ENCODE measurements at places on chromosomes 11 and 22.

DNA sequence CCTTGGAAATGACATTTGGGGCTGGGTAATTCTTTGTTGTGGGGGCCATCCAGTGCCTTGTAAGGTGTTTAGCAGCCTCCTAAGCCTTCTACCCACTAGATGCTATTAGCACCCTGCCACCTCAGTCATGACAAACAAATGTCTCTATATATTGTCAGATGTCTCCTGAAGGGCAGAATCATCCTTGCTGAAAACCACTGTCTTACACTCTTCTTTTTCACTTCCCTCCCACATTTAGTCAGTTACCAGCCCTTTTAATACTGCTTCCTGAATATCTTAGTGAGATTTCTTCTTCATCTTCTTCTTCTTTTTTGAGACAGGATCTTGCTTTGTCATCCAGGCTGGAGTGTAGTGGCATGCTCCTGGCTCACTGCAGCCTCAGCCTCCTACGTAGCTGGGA lies 33.1 kb downstream of the TNRC6B start:
- peak; percentile 27 for DNase-seq

DNA sequence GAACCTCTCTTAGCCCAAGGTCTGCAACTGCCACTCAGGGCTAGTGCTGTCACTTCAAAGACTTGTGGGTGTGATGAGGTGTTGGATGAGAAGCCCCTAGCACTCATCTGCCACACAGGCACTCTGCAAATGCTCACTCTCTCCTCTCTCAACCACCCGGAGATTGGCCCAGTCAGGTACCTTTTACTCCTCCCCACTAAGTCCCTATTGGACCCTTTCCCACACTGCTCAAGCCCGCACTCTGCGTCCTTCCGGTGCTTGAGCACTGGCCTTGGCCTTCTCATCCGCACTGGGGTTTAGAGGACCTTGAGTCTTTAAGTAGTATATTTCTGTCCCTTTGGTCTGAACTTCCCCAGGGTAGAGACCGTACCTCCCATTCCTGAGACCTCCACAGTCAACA lies 308.0 kb downstream of the NXPE2 start:
- no peak for DNase-seq

DNA sequence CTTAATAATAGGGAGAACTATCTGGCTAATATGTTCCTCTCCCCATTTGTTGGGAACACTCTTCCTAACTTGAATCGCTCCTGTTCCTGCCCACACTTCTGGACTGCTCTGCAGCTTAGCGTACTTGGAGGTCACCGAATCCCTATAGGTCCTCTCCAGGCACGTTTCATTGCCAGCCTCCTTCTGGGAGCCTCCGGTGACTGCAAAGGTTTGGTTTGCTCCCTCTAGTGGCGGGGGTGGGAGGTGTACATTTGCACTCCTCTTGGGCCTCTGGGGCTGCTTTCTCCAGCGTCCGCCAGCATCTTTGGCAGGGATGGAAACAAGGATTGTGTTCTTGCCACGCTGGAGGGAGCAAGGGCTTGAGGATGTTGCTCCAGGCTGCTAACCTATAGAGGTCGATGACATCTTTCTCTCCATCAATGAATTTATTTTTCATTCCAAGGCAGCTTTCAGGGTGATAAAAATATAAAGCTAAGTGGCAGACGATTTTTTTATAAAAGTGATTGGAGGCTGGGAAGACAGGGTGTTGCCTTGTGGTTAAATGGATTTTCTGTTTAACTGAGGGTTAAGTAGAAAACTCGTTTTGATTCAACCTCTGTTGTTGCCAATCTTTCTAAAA lies 48.7 kb downstream of the TSPAN18 start:
- DNase-seq: no peak

DNA sequence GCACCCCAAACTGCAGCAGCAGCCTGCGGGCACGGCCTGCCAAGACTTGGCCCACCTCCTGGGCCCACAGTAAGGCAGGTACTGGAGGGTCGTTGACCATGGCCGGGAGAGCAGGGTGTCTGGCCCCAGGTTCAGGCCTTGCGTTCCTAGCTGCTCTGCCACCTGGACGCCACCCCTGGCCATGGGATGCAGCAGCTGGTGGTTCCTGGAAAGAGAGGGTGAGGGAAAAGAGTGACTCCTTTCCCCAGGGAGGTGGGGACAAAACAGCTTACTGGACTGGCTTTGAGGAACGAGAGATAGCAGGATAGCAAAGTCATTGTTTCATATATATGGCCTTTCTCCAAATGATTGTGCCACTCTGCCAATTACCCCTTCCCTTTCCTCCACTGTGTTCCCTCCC lies 1.8 kb downstream of the BSCL2 start:
- DNase-seq: peak; percentile 11

GRCh38 chr11:107830915-107831540 lies 27.6 kb downstream of the SLC35F2 start:
- DNase-seq: no peak

GRCh38 chr22:35204807-35205775 lies 52.2 kb upstream of the HMGXB4 start:
- no peak for DNase-seq

- no peak for DNase-seq
Observed at GRCh38 chr22:20087319-20088262, 7.5 kb downstream of the DGCR8 start.

DNA sequence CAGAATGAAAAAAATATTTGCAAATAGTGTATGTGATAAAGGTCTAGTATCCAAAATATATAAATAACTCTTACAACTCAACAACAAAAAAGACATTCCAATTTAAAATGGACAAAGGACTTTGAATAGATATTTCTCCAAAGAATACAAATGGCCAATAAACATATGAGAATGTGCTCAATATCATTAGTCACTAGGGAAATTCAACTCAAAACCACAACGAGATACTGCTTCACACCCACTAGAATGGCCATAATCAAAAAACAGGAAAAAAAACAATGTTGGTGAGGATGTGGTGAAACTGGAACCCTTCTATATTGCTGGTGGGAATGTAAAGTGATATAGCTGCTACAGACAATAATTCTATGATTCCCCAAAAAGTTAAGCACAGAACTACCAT lies 38.6 kb upstream of the RPS13 start:
- no peak for DNase-seq

DNA sequence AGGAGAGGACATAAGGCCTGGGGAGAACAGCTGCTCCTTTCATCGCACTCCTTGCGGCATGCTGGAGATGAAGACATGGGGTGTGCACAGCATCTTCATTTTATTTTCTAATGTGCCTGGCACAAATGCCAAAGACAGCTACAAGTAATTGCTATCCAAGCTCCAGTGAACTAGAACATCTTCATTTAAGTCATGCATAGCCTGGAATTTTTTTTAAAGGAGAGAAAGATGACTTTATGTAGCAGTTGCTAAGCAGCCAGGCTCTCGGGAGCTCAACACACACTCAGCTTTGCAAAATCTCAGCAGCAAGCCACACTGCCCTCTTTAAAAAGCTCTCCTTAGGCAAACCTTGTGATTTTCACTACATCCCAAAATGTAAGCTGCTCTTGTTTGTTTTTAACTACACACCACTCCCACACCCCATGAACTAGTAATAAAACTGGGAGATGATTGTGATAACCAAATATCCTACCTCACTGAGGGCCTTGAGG lies 164.5 kb upstream of the POU2AF2 start:
- peak; percentile 57 for DNase-seq

GRCh38 chr22:44701824-44702478 lies at the start of gene PRR5:
TSS of gene PRR5 (plus strand) at chr22:44702204. CDS start at chr22:44702475, 271 bp downstream.
- DNase-seq: peak; percentile 70

DNA sequence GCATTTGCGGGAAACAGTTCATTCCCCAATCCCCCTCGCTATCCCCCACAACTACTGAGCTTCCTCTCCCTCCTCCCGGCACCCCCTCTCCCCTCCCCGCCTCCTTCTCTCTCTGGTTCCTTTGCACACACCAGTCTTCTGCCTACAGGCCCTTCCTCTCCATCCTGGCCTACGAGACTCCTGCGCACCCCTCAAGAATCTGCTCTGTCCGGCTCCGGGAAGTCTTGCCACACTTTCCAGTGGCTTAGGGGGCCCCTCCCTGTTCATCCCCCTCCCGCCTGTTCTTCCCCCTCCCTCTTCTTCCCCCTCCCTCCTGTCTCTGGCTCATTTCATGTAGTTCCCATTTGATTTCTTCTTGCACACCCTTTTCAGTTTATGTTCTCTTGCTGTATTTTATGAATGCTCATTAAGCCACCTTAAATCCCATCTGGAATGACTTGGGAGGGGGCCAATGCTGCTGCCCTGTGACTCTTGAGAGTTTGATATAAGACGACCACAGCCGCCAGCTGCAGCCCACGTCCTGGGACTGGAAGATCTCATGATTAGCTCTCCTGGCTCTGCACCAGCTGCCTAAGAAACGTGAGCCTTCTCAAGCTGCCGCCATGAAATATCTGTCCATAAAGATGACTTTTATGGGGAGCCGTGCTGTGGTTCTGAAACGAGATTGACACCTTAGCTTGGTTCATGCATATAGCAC lies 50.9 kb downstream of the RPS6KA4 start:
- DNase-seq: peak; percentile 22

- DNase-seq: no peak
Observed at GRCh38 chr11:65843811-65844210, 10.0 kb downstream of the SNX32 start.

DNA sequence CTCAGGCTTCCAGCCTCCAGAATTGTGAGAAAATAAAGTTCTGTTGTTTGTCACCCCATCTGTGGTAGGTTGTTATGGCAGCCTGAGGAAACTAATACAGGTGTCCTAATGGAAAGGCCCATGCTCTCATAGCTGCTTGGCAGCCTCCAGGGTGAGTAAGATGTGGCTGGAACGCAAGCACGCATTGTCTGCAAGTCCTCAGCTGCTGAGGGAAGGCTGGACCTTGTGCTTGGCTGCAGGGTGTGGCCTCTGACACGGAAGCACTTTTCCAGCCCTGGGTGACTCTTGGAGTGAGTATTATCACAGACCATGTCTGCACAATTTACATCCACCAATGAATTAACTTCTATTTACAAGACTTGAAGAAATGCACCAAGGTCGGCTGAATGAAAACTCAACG lies 44.4 kb upstream of the BARX2 start:
- no peak for DNase-seq

- no peak for DNase-seq
Observed at GRCh38 chr11:68996376-68997123, 15.8 kb upstream of the MRGPRD start.

DNA sequence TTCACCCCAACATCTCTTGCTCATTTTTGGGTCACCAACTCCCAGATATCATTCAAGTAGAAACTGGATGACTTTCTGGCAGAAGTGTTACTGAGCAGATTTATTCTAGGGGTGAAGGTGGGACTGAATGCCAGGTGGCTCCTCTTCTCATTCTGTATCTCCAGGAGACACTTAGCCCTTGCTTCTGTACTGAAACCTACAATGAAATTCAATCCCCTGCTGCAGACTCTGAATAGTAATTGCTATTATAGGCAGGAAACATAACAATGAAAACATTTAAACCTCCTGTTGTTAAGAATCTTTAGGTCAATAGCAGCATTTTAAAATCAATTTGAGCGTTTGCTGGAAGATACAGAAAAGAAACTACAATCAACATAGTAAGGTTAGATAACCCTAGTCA lies 879.4 kb upstream of the TENM4 start:
- DNase-seq: no peak

GRCh38 chr11:65718964-65719492 lies 1.6 kb downstream of the RNASEH2C start:
- DNase-seq: no peak

- peak; percentile 71 for DNase-seq
Observed at GRCh38 chr11:62025487-62026105, 58.2 kb upstream of the FTH1 start.

GRCh38 chr11:84310268-84310667 lies 1024.1 kb upstream of the CCDC90B start:
- no peak for DNase-seq

DNA sequence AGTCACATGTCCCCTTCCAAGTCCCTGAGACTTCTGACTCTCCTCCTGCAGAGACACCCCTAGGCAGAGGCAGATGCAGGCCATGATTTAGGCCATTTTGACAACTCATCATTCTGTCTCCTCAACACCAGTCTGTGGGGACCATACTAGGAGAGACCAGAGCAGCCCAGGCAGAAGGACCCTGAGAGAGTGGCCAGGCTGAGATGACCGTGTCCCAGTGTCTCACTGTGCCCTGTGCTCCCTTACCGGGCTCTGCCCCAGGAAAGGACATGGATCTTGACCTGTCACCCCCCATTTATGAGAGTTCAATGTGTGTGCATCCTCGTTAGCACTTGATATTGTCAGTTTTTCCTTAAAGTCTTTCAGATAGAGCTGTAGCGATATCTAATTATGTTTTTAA lies 52.4 kb upstream of the IGLL5 start:
- no peak for DNase-seq

GRCh38 chr22:41401781-41402648 lies 20.3 kb downstream of the TEF start:
- peak; percentile 95 for DNase-seq

- no peak for DNase-seq
Observed at GRCh38 chr11:45037434-45038005, 86.8 kb upstream of the TP53I11 start.

DNA sequence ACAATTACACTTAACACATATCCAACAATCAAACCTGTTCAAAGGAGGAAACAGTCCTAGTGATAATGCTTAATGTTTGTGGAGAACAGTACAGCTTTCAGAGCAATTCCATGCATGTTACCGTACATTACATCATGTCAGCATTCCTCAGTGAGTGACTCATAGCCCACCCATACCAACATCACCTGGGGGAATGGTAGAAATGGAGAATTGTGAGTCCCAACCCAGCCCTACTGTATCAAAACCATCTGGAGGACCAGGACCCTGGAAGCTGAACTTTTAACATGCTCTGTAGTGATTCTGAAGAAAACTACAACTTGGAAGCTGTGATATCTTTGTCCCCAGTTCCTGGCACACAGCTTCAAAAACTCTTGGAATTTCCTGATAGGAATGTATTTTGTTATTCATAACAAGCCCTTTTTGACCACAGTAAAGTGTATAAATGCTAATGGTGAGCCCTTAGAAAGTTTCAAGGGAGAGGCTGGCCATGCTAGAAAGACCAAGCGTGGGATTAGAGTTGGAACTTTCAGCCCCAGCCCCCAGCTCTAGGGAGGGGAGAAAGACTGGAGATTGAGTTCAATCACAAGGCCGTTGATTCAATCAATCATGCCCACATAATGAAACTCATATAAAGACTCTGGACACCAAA lies 301.1 kb downstream of the BUD13 start:
- DNase-seq: no peak

DNA sequence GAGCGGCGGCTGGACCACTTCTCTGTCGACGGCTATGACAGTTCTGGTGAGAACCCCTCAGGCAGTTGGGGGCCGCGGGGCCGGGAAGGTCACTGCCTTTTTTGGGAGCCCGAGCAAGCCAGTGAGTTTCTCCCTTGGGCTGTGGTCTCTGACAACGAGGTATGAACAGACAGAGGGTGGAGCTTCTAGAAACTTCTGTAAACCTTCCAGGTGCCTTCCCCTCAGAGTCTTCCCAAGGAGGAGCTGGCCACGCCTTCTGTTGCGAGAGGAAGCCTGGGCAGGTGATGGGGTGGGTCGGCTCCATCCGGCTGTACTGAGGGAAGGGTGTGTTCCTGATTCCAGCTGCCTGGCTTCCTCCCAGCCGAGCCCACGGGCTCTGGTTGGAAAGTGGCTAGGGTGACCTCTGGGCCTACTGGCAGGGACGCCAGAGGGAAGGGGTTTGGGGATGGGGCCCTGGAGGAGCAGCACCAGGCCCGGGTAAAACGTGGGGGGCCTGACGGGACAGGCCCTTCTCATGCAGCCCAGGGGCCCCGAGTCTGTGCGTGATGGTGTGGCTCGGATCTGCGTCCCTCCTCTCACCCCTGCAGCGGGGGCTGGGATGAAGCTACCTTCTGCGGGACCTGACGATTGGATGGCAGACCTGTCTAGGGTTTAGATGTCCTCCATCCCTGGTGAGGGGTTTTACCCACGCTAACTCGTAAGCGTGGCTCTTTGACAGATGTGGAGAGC lies 110.8 kb downstream of the KCNQ1OT1 start:
- DNase-seq: no peak

GRCh38 chr11:103281301-103281700 lies 172.1 kb downstream of the DYNC2H1 start:
- DNase-seq: no peak
